Peyer's patch (tissue), 4 donors: ENCODE measurements at places on chromosomes 7 and 10. TPM values are rescaled to one million over a fixed set of nuclear protein-coding genes. Genes with fewer than 3 reads are reported as not detected.

GRCh38 chr7:123863461-123863860 is 18.5 kb downstream of the HYAL4 start:
- no peak for DNase-seq

DNA sequence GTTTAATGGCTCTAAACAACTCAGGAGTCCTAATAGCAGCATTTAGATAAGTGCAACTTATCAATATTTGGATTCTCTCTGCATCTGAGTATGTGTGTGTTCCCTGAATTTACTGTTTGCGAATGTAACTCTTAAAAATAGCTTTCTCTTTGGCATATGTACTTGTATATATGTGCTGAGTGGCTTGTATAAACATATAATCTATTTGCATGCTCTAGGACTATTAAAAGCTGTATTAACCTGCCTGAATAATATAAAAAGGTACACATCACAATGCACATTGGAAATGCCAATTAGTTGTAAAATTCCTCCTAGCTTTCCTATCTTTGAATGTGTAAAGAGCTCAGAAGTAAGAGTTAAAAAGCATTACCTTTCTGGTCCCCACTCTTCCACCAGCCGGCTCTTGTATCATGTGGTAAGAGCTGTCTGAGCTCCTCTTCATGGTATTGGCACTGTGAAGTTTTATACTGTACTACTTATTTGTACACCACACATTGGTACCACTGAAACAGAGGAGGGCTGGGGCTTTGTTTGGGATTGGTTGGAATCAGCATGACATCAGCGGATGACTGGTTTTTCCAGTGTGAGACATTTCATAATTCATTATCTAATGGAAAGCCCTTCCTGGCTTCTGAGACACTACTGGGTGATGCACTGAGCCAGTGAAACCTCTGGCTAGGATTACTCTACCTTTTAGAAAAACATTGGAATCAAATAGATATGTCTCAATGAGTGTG is at the start of gene INHBA:
TSS of gene INHBA (minus strand) at position 456 of the 737 bp plus-strand sequence. CDS start 2,716 bp downstream, outside the sequence.
- DNase-seq: no peak

- DNase-seq: no peak
Observed at GRCh38 chr7:79149831-79150230, 303.6 kb downstream of the MAGI2 start.

DNA sequence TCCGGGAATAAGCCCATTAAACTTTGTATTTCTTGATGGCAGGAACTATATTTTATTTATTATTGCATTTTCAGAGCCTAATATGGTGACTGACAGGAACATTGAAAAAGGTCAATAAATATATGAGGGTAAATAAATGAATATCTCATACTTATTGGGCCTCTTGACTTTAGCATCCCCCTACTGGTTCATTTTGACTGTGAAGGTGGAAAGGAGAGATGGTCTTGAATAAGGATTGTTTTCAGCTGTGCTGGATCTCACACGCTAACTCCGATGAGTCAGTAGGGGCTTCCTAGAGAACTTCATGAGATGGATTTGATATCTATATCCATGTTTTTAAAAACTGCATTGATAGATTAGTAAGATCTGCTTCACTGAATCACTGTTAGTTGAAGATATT is 1026.0 kb downstream of the REEP3 start:
- no peak for DNase-seq

DNA sequence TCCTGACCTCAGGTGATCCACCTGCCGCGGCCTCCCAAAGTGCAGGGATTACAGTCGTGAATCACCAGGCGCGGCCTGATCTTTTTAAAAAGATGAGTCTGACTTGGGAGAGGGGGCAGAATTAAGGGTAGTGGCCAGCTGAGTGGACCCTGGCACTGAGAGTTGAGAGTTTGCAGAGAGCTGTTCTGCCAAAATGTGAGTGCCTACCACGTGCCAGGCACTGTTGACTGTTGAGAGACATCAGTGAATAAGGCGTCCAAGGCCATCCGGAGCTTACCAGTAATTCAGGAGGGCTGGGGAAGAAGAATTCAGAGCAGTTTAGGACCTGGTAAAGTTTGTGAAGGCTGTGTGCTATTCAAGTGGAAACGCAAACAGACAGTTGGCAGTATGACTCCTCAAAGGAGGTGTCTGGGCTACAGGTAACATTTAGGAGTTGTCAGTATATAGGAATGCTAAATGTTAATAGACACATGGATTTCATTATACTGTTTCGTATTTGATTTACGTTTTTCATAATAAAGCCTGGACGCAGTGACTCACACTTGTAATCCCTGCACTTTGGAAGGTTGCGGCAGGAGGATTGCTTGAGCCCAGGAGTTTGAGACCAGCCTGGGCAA is 1.5 kb downstream of the NIPSNAP2 start:
- no peak for DNase-seq

GRCh38 chr7:8443576-8444467 is 10.4 kb downstream of the NXPH1 start:
- DNase-seq: no peak

DNA sequence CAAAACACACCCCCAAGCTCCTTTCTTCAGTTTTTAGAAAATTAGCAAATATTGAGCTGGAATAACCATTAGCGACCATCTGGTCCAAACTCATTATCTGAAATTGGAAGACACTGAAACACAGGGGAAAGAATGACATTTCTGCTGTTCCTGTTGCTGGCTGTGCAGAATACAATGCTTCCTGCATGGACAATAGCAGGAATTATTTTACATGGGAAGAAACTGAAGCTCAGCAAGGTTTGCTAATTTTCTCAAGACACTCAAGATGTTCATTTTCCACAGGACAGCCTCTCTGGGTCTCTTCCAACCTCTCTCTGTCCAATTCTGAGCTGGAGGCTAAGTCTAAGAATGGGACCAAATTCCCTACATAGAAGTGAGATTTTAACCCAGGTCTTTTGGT is 81.9 kb upstream of the TNS3 start:
- DNase-seq: no peak

DNA sequence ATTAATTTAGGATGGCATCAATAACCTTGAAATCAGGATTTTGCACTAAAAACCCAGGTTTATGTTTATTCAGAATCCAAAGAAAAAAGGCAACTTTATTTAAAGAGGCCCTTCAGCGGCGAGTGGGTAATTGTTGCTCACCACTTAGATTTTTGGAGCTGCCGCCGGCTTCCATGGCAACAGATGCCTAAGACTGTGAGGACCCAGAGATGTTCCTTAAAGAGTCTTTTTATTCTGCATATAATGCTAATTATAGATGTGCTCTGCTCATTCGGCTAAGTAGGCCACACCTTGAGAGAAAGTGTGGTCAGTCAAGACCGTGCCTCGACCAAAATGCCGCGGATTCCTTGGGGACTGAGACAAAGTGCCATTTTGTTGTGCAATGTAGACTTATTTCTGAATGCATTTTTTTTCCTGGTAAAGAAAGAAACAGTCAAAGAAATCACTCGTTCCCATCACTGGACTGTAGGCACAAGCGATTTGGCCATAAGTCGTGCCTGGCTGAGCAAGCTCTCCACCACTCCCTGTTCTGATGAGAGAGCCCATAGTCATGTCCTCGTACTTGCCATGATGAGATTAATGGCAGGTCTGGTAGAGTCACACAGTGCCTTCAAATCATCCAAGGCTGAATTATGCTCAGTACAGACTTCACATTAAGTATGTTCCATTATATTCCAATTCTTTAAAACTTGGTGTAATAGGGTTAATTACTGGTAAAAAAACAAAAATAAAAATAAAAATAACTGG is 21.4 kb upstream of the MGMT start:
- no peak for DNase-seq

DNA sequence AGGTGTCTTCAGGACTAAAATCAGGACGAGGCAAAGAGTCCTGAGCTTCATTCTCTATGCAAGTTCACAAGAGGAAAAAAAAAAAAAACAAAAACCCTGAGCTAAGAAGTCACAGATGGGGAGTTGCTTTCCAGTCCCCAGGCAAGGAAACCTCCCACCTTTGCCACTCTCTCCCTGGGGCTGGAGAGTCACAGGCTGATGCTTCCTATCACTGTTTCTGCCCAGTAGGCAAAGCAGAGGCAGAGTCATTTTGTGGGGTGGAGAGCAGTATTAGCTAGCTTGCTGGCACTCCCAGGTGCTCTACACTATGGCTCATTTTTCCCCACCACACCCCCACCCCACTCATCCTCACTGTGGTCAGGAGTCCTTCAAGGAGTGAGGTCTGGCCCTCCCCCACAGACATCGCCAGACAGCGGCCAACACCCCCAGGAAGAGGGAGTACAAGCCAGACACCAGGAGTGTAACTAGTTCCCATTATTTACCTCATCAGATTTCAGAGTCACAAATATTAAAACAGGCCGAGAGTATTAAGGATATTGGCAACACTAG is 34.6 kb upstream of the UNC5B start:
- no peak for DNase-seq

DNA sequence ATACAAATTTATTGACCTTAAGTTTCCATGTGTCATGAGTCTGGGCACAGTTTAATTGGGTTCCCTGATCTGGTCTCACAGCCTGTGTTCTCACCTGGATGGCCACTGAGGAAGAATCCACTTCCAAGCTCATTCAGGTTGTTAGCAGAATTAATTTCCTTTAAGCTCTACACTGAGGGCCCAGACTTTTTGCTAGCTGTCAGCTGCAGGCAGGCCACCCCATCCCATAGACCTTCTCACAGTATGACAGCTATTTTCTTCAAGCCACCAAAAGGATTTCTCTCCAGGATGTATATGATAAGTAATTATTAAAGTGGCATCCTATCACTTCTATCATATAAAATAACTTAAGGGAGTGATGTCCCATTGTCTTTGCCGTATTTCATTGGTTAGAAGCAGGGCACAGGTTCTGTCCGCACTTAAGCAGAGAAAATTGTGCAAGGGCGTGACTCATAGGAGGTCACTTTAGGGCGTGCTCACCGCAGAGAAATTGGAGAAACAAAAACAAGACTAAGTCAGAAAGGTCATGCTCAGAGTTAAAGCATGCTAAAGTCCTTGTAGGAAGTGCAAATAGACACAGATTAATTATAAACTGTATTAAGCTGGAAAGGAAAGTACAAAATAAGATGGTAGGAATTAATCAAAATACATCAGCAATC is 109.9 kb downstream of the AHR start:
- no peak for DNase-seq

GRCh38 chr10:23192712-23193434 is 761 bp downstream of the PTF1A start:
- no peak for DNase-seq

GRCh38 chr10:114024876-114025610 is 18.6 kb upstream of the ADRB1 start:
- DNase-seq: no peak

GRCh38 chr7:64787295-64787694 is 6.9 kb upstream of the ZNF138 start:
- DNase-seq: no peak

- no peak for DNase-seq
Observed at GRCh38 chr10:103690281-103690680, 165.1 kb downstream of the SH3PXD2A start.

DNA sequence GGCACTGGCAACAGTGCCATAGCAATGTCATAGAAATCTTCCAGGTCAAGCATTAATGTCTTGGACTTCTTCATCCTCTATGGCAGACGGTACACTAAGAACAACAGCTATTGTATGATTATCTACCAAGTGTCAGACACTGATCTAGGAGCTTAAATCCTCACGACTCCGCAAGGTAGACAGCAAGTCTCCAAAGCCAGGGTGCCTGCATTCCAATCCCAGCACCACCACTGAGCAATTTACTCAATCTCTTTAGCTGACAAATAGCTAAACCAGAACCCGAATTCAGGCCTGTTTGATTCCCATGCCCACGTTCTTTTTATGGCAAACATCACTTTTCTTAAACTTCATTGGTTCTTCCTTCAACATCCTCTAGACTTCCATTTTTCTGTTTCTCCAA is 31.8 kb downstream of the DNMBP start:
- no peak for DNase-seq

GRCh38 chr7:157267516-157267915 is 69.3 kb upstream of the DNAJB6 start:
- no peak for DNase-seq

DNA sequence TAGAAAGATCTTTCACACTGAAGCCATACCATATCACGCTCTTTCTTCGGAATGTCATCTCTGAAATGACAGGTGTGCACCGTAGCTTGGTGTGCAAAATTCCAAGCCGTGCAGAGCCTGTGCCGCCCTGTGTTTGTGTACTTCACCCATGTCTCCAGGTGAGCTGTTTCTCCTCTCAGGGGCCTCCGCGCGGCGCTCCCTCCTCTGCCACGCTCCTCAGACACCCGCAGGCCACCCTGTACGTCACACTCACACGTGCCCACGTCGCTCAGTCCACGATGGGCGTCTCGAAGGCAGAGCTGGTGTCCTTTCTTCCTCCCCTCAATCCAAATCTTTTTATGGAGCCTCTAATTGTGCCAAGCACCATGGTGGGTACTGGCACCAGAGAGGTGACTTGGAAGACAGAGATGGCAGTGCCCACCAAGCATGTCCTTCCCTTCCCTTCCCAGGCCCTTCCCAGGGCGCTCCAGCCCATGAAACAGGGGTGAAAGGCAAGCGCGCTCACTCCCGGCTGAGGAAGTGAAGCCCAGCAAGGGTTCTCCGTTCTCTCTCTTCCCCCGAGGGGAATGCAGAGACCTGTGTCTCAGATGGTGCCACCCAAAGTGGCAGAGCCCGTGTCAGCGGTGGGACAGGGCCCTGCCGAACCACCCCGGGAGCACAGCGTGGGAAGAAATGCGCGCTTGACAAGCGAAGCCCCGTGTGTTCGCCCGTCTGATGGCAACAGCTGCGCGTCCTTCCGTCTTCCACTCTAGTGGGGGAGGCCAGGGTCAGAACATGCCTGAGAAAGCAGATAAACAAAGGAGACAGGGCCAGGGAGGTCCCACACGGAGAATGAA is 292.5 kb upstream of the SHH start:
- no peak for DNase-seq

DNA sequence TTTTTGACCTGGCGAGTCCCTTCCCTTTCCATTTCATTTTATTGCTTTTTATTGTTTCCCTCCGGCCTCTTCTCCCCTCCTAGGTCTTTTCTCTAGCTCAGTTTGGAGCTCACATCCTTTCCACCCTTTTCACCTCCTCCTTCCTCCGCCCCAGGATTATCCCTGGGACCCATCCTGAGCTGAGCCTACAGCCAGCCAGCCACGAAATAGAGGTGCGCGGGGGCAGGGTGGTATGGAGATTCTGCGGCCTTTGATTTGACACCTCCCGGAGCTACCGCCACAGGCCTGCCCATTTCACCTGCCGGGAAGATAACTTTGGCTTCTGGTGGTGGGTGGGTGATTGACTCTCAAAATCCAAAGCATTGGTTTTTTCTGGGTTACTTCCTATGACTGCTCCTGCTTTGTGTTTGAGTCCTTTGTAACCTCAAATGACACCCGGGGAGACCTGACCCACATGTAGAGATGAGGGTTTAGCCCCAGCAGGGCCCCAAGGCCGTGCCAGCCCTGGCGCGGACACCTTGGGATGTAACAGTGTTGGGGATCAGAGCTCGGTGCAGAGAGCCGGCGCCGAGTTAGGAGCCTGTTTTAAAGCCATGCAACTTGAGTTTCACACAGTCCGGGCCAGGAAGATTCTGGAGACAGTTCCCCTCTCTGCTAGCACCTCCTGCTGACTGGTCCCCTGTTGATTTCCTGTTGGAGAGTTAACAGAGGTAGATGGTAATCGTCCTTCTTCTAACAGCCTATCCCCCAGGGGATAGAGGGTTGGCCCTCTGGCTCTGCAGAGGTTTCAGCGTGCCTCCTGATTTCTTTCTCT is 1.5 kb downstream of the DUSP5 start:
- peak; percentile 85 for DNase-seq

- peak; percentile 18 for DNase-seq
Observed at GRCh38 chr10:132511121-132512051, 26.2 kb upstream of the INPP5A start.

Gene FAM204A
- 20.4 TPM for total RNA-seq

Gene CAMK1D
- total RNA-seq: 6.4 TPM

Gene FIS1
- 143 TPM for total RNA-seq

Gene HOXA13
- total RNA-seq: not detected

Gene GLCCI1
- 7.6 TPM for total RNA-seq

Gene ZNF365
- total RNA-seq: 0.83 TPM

Gene SMARCD3
- 17.3 TPM for total RNA-seq

Gene SLC39A12
- not detected for total RNA-seq

Gene NEURL1
- 46.0 TPM for total RNA-seq
